ENCODE measurements at places on chromosomes 12 and 14.

- no peak for DNase-seq
Measured at GRCh38 chr12:44127966-44128710, 292.3 kb downstream of the TMEM117 start.

DNA sequence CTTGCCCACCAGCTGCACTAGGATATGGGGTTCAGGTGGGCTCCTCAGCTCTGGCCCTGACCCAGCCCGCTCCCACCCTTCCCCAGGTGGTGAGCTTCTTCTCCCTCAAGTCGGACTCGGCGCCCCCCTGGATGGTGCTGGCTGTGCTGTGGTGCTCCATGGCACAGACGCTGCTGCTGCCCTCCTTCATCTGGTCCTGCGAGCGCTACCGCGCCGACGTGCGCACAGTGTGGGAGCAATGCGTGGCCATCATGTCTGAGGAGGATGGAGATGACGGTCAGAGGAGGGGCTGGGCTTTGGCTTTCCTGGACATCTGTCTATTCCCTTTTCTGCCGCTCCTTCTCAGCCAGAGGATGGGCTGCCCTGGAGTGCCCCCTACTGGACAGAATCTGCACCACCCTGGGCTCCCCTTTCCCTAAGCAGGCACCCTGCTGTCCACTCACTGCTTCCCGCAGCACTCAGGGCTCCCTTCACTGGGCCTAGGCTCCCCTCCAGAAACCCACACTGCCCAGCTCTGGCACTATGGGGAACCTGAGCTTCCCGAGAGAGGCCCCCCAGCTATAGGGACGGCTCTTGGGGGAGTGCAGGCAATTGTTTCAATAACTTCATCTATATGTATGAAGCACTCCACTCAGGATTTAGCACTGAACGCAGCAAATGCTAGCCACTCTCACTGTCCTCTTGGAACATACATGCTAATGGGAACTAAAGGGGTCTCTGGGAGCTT, 2.6 kb upstream of the P3H3 start:
- peak; percentile 80 for DNase-seq

DNA sequence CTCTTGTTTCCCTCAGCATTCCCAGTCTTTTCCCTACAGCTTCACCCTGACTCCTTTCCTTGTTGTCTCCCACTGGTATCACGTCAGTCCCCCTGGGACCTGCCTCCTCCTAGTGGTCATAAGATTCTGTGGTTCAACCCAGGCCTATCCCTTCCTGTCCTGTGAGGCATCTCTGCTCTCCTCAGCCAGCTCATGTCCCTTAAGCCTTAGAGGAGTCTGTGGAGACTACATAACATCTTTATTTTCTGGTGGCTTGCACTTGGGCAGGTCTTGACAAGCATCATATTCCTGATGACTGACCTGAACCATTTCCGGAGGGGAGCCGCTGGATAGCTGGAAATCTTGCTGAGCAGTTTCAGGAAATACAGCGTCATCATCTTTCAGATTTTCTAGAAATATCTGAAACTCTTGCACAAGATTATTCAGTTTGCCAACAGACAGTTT, 688 bp downstream of the C12orf71 start:
- DNase-seq, result no peak

GRCh38 chr12:90244232-90244631, 535.6 kb upstream of the ATP2B1 start:
- no peak for DNase-seq

- DNase-seq, result no peak
Measured at GRCh38 chr14:32332415-32333316, 3.6 kb downstream of the AKAP6 start.

- DNase-seq, result peak; percentile 55
Measured at GRCh38 chr14:22882529-22883172, 371 bp upstream of the REM2 start.

Data from CD4-positive, alpha-beta T cell treated with Interleukin-1 beta for 1 hour (primary cell).